SW 1271 (cell line): ENCODE measurements at places on chromosomes 11 and 22.

DNA sequence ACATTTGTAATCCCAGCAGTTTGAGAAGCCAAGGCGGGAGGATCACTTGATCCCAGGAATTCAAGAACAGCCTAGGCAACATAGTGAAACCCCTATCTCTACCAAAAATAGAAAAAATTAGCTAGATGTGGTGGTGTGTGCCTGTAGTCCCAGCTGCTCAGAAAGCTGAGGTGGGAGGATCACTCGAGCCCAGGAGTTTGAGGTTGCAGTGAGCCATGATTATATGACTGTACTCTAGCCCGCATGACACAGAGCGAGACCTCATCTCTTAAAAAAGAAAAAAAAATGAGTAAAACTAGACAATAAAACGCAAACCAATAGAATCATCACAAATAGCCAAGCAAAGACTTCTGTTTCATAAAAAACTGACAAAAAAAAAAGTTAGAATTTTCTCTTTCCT is 21.8 kb downstream of the NUCB2 start:
- DNase-seq = no peak

GRCh38 chr11:67054836-67055523 is 1.7 kb upstream of the RHOD start:
- DNase-seq = peak; percentile 44

DNA sequence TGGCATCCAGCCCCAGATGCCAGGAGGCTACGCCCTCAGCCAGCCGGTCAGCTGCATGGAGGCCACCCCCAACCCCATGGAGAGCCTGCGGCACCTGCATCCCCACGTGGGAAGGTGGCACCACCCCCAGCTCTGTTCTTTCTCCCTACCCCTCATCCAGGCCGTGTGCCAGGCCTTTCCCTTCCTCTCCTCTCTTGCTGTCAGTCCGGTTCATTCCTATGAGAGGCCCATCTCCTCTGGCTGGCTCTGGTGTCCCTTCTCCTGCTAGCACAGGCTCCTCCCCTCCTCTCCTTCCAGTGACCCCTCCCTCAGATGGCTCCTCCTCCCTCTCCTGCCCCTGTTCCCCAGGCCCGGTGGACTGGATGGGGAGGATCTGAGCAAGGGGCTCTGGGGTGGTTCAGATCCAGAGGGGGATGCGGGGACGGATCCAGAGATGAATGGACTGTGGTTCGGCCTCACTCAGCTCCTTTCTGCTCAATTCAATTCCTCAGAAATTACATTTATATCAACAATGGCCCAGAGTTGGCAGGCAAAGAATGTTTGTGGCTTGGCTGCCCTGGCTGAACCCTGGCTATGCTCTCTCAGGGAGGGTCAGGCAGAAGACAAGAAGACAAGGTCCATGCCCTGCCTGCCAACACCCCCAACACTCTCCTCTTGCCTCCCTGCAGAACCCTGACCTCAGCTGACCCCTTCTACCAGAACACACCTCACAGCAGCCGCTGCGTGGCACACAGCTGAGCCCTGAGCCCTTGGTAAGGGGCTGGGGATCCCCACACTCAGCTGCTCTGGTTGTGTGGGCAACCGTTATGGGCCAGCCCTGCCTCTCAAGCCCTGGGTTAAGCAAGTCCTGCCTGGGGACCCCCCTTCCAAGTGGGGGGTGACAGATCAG is 18.5 kb upstream of the LRRC10B start:
- no peak for DNase-seq

- no peak for DNase-seq
These were observed 30.3 kb upstream of the PISD start for GRCh38 chr22:31692186-31692886.

GRCh38 chr22:35552196-35552842 is 11.7 kb downstream of the RASD2 start:
- peak; percentile 20 for DNase-seq

DNA sequence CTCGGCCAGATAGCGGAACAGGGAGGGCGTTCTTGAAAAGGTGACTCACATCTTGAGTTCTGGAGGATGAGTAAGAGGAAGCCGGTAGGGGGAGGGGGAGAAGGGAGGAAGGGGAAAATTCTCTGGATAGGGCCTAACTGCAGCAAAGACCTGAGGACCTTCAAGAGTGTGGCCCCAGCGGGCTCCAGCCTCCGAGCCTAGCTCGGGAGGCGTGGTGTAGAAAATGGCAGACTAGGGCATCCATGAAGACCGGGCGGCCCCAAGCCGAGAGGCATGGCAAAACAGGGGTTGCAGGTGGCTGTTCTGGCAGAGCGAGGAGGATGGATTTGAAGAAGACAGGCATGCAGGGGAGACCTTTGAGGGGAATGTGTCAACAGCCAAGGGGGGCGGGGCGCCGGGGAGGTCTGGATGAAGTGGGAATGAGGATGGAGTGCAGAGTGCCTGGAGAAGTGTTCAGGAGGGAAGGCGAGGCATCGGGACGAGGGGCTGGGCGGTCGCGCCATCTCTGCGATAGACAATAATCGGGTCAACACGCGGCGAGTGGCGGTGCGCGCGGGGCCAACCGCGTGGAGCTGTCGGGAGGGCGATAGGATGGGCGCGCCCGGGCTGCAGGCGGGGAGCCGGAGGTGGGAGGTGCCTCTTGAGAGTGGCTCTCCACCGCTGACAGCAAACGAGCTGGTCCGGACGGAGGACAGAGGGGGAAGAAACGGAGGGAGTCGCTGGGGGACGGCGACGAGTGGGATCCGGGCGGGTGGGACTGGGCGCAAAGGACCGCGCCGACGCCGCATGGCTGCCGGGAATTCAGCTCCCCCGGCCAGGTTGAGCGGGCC is 40.0 kb upstream of the CREB3L1 start:
- peak; percentile 90 for DNase-seq

DNA sequence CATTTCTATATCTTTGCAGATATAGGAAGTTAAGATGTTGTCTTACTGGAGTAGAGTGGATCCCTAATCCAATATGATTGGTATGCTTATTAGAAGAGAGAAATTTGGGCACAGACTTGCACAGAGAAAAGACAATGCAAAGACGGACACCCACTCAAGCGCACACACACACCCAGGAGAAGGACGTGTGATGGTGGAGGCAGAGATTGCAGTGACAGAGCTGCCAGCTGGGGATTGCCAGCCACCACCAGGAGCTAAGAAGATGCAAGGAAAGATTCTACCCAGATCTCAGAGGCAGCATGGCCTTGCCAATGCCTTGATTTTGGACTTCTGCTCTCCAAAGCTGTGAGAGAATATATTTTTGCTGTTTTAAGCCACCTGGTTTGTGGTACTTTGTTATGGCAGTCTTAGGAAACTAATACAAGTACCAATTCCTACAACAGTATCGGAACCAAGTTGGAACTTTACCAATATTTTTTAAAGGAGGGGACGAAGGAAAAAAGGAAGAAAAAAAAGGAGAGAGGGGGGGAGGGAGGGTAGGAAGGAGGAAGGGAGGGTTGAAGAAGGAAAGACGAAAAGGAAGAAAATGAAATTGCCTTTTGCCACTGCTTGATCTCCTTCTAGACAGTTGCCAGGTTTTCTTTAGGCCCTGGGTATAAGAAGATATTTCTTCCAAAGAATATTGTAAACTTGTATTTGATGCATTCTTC is 334.0 kb downstream of the BUD13 start:
- no peak for DNase-seq
